ENCODE measurements at places on chromosomes 1 and 21.

DNA sequence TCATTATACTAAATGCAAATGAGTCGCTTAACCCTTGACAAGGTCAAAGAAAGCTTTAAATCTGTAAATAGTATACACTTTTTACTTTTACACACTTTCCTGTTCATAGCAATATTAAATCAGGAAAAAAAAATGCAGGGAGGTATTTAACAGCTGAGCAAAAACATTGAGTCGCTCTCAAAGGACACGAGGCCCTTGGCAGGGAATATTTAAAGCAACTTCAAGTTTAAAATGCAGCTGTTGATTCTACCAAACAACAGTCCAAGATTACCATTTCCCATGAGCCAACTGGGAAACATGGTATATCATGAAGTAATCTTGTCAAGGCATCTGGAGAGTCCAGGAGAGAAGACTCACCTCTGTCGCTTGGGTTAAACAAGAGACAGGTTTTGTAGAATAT lies 62.7 kb downstream of the CAPN2 start:
- no peak for DNase-seq

DNA sequence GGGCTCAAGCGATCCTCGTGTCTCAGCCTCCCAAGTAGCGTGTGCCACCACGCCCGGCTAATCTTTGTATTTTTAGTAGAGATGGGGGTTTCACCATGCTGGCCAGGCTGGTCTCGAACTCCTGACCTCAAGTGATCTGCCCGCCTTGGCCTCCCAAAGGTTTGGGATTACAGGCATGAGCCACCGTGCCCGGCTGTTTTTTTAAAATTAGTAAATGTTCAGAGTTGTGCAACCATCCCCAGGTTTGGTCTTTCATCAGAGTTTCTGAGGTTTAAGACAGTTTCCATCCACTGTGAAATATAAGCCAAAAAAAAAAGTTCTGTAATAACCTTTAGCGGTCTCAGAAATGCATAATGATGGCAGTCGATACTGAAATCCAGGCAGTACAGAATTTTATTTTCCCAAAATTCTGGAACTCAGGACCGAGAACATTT lies 550 bp upstream of the SYT11 start:
- DNase-seq = no peak

GRCh38 chr1:116889380-116889779 lies 20.3 kb upstream of the PTGFRN start:
- no peak for DNase-seq

- DNase-seq = no peak
Observed at GRCh38 chr1:23370709-23371584, 1.3 kb upstream of the ZNF436 start.

DNA sequence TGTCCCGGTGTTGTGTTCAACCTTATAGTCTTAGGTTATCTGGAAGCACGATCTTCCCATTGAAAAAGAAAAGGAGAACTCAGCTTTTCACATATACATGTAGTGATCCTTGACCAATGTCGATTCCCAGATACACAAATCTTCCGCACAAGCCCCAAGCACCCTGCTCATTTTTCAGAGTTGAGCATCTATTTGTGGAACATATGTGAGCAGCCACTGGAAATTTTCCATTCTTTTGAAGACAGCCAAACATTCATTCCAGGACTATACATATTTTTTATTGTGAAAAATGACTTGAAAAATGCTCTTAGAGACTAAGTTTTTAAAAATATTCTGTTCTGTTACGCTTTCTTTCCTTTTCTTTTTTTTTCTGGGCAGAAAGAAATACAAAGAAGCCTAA lies 371.9 kb downstream of the RGS7 start:
- no peak for DNase-seq

DNA sequence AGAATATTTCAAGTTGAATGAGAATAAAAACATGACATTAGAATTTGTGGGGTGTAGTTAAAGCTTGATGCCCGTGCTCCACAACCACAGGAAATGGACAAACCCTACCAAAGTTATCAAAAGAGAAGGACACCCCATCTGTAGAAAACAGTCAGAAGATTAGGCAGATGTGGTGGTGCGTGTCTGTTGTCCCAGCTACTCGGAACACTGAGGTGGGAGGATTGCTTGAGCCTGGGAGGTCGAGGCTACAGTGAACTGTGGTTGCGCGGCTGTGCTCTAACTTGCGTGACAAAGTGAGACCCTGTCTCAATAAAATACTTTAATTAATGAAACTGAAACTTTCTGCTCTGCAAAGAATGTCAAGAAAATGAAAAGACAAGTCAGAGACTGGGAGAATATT lies 1.5 kb upstream of the SPATC1L start:
- DNase-seq = no peak

DNA sequence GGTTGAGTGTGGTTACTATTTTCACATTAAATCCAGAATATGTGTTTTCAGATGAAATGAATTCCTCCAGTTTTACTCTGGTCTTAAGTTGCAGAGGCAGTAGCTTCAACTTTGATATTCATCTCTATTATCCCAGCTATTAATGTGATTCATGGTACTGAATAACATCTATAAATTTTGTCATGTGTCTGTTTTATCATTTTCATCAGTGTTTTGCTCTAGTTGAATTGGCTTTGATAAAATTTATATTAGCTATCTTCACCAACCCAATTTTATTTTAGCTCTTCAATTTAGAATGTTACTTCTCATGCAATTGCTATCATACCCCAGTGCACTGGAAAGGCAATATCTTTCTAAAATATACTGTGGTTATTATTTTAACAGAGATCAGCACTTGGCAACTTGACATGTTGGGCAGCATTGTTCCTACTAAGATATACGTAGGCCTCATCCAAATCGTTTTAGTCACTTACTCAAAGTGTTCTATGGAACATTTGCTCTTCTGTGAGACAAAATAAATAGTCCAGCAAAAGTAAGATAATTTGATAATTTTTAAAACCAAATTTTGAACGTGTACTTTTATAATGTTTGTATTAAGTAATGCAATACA lies 184.3 kb downstream of the NCAM2 start:
- no peak for DNase-seq

DNA sequence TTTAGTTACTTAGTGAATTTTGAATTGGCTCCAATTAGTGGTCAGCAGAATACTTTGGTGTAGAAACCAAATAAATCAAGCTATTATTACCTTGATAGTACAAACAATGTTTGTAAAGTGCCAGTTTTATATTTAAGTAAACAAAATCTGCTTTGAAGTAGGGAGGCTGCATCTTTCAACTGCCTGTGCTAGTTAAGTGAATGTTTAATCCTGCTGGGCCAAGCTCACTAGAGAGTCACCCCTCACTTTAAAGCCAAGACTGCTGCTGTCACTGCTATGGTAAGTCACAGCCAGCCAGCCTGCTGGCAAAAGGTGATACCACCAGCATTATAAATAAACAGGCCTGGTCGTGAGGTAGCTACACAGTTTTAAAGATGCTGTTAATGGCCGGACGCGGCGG lies 10.3 kb upstream of the CFAP126 start:
- DNase-seq = no peak

DNA sequence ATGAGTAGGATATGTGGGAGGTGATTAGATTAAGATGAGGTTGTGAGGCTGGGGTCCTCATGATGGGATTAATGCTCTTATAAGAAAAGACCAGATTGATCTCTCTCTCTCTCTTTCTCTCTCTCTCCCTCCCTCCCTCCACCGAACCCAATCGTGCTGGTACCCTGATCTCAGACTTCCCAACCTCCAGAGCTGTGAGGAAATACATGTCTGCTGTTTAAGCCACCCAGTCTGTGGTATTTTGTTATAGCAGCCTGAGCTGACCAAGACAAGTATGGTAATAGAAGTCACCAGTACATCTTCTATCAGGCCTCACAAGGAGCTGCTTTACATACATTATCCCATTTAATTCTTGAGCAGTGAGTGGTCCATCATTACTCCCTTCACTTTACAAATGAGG lies 149.8 kb downstream of the RUNX1 start:
- DNase-seq = no peak

- DNase-seq = no peak
Observed at GRCh38 chr1:5758000-5758858, 234.0 kb downstream of the NPHP4 start.

DNA sequence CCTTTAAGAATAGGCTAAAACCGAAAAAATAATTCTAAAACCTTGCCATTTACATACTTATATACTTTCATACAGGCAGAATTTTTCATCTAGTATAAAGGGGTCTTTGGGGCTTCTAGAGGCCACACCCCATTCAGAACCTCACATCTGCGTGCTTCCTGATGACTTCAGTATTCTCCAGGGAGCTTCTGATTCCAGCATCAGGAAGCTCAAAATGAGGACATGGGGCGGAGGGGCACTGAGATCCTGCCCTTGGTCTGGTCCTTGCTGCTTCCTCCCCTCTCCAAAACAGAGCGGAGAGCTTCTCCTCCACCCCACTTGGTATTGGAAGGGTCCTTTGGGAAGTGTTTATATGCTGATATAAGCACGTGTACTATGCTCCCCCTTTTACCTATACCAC lies 13.8 kb downstream of the PAX7 start:
- DNase-seq = no peak

- DNase-seq = no peak
Observed at GRCh38 chr1:243179720-243180119, 75.4 kb downstream of the CEP170 start.

DNA sequence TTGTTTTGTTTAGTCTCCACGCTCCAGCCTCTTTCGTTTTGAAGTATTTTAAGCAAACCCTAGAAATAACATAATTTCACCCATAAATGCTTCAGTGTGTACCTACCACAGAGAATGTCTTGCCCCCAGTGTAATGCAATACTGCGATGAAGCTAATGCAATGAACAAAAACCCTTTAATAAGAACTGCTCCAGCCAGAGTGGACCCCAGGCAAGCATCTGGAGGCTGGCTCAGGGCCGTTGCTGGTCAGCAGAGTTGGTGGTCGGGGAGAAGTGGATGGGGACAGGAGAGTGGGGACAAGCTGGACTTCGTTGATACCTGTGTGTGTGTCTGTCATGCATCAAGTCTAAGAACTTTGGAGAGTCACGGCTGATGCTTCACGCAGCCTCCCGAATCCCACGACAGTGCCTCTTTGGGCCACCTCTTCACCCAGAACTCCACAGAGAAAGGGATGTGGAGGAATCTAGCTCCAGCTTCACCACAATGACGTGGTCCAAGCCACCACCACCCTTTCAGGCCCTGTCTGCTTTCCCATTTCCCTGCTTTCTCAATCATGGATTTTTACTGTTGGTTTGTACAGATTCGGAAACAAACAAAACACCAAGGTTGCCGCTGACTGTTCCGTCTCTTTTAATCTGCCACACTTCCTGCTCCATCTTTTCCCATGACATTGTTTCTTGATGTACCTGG lies 108.6 kb upstream of the ERRFI1 start:
- no peak for DNase-seq

DNA sequence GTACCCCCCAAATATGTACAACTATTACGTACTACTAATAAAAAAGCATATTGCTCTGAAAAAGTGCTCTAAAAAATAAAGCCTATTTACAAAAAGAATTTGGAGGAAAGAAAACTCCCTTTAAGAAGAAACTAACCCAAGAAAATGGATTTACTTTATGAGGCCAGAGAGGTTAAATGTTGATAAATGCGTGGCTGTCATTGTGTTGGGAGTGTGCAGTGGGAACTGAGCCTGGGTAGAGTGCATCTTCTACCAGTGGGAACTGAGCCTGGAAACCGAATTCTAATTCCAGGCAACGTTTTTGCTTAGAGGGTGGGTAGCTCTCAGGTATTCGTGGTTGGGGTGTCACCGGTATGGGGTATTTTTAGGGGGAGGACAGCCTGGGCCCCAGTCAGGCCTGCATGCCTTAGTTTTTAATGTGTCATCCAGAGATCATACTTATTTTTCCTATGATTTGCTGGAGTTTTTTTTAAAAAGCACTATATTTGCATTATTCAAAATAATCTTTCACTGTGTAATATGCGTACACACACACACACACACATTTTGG lies 24.1 kb upstream of the RNF187 start:
- no peak for DNase-seq

GRCh38 chr1:164637461-164638375 lies 78.7 kb downstream of the PBX1 start:
- no peak for DNase-seq

GRCh38 chr1:75275631-75276030 lies 141.4 kb downstream of the LHX8 start:
- DNase-seq = no peak

DNA sequence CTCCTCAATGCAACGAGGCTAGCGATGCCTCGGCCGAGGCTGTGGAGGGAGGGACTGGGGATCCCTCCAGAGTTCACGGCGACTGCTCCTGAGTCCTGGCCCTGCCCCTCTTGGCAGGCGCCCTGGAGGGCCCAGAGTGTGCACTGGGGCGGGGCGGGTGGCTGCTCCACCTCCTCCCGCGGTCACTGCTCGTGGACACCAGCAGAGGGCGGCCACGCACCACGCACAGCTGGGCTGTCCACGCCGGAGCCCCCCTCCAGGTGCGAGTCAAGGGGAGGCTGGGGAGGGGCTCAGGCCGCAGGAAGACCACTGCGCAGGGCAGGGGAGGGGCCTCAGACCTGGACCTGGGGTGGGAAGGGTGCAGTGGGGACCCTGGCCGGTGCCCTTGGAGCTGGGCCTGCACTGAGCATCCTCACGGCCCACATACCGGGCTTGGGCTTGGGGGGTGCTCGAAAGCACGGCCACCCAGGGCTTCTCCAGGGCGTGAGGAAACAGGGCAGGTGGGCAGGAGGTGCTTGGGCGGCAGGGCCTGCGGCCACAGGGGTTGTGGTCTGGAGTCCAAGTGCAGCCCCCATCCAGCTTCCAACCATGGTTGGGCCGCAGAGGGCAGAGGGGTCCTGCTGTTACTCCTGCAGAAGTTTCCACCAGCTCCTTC lies 20.6 kb upstream of the TTC34 start:
- no peak for DNase-seq

DNA sequence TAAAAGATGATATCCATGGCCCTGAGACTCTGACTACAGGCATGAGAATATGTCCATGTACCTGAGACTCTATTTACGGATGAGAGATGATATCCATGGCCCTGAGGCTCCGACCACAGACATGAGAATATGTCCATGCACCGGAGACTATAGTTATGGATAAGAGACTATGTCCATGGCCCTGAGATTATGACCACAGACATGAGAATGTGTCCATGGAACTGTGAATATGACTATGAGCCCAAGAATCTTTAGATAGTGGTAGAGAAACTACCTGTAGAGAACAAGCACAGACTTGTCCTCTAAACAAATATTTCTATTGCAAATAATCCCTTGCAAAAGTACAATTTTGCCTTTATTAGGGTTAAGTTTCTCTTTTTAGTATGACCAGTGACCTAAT lies 263.2 kb downstream of the PCP4 start:
- DNase-seq = no peak

GRCh38 chr1:62436039-62436465 lies 797 bp upstream of the USP1 start:
- DNase-seq = no peak

DNA sequence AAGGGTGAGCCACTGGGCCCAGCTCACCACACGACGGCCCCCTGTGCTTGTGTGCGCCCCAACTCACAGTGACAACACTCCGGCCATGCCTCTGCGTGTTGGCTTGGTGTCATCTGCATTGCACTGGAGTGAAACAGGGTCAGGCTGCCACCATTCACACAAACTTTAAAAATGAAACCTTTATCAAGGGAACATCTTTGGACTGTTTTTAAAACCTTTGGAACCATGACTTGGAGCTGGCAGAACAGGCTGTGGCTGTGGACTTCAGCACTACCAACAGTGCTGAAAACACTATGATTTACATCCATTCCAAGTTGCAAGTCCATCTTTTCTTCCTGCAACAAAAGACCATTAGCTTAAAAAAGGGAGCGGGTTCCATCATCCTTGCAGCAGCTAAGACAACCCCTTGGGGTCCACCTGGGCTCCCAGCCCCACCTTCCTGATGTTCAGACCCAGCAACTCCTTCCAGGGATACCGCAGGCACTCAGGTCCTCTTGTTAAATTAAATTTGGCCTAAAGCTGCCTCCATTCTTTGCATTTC lies 25.6 kb downstream of the POFUT2 start:
- no peak for DNase-seq

Measured in esophagus squamous epithelium (tissue), 5 donors.